Astrocyte of the spinal cord (primary cell): ENCODE measurements at places on chromosomes 6 and 20.

GRCh38 chr6:3444276-3445088 is 12.4 kb downstream of the SLC22A23 start:
- no peak for DNase-seq

GRCh38 chr20:21377701-21378100 is 19.6 kb downstream of the NKX2-4 start:
- no peak for DNase-seq

DNA sequence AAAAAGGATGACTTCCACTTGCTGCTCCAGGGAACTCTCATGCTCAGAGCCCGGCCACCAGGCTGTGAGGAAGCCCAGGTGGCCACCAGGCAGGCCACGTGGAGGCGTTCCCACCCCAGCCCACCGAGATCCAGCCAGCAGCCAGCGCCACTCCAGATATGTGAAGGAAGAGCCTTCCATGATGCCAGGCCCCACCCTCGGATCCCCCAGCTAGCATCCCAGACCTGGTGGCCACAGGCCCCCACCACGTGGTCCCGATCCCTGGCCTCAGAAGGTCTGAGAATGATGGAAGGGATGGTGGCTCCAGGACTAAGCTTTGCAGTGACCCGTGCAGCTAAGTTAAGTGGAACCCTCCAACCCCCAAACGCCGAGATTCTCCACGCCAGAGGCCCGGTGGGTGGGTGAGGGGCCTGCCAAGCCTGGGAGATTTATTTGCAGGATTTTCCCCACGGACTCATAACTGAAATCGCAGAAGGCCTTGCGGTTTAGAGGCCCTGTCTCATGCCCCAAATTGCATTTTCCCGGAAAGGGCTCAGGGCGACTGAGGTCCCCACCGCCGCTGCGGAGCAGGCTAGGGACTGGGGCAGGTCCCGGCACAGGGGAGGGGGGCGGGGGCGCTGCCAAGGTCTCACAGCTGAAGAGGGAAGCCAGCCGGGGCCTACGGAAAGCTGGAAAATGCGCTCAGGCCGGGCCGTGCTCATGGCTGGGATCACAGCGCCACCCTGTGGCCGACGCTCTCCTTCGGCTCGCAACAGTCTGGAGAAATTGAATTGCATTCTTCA is 31.1 kb upstream of the CST7 start:
- peak; percentile 65 for DNase-seq

- DNase-seq, result peak; percentile 18
These were observed 75.5 kb downstream of the DOK5 start for GRCh38 chr20:54550776-54551396.

DNA sequence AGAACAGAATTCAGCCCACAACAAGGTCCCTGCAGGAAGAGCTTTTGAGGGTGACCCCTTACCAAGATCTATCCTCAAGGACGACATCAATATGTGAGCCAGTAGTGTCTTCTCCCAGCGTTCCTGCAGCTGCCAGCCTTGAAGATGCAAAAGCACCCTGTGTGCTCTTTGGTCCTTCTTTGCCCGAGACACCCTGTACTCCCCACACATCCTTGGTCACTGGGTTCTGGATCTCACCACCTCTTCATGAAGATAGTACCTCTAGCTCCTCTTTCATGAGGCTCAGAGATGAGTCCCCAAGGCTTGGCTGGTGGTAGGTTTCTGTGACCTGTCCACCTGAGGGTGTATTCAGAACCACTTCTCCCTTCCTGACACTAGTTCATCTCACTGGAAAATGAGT is 259.6 kb upstream of the FOXQ1 start:
- no peak for DNase-seq

DNA sequence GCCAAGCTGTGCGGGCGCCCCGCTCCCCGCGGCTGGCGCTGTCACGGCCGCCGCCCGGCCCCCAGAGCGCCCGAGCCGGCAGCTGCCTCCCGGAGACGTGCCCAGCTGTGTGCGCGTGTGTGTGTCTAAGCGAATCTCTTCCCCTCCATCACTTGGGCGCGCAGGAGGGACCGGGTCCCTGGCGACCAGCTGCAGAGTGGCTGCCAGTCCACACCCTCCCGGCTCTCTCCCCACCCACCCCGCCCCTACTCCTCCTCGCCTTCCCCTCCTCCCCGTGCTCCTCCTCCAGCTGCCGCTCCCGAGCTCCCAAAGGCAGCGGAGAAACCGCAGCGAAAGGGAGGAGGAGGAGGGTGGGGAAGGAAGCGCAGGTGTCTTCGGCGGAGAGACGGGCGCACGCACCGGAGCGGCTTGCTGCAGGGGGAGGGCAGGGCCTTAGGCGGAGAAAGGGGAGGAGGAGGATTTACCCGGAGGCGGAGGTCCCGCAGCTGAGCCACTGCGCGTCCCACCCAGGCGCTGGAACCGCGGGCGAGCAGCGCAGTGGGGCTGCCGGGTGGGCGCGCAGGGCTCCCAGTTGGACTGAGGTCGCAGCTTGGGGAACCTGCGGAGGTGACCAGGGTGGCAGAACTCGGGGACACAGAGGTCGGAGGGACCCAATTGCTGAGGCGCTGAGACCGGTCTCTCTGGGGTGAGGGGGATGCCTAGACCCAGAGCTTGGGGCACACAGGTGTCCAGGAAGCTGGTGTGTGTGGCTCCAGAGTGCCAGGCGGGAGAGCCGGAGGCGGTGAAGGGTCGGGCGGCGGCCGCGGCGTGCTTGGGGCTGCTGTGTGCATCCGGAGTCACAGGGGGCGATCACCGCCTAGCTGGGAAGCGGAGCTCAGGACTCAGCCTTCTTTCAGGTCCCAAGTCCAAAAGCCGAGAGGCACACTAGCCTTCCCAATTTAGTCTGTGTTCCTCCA is at the start of gene HS3ST5:
HS3ST5 (minus strand) TSS at position 198 of the 956 bp plus-strand sequence. CDS start 280,178 bp downstream, outside the sequence.
- DNase-seq, result no peak

DNA sequence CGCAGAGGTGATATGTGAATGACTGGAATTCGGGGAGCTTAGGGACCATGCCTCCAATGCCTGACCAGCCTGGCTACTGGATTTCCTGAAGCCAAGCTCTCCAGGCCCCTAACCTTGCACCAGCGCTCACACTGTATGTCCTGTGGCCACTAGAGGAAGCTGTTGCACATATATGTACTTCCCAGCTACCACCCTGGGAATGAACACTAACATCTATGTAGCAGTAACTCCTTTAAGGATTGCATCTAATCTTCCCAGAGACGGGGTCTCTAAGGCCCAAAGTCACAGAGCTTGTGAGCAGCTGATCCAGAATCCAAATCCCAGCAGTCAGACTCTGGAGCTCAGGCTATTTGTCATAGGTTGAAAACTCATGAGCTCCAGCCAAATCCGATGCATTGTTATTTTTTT is 20.4 kb upstream of the BPIFB1 start:
- DNase-seq, result peak; percentile 37

- DNase-seq, result no peak
These were observed 11.1 kb downstream of the HLA-F start for GRCh38 chr6:29734046-29735018.

DNA sequence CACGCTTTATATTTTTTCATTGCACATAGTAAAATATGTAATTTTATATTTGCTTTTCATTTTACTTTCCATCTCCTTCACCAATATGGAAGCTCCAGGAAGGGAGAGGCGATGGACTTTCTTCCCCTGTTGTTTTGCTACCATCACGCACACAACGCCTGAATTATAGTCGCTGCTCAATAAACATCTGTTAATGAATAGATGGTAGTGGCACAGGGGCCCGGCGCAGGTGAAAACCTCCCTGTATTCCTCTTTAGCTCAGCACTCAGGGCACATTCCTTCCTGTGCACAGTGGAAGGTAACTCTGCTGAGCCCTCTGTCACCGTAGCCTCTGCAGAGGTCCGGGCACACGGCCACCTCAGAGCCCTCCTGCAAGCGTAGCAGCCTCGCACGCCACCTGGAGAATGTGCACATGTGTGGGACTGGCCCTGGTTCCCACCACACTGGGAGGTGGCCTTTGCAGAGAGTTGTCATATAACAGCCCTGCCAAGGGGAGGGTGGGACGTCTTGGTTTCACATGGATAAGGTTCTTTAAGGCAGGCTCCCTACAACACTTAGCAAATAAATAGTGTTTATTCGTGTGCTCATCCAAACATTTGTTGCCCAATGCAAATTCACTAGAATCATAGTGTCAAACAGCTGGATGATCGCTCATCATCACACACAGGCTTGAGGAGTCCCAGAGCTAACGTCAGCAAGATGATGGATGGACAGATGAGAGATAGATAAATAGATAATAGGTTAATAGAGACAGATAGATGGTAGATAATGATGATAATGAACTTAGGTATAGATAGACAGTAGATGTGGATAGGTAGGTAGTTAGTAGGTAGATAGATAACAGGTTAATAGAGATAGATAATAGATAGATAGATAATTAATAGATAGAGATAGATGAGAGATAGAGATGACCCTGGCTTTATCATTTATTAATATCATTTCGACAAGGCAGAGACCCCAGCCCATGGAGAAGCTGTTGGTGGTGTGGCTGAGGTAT is 32.3 kb upstream of the AFDN start:
- DNase-seq, result no peak

GRCh38 chr6:40409716-40410397 is 177.3 kb downstream of the LRFN2 start:
- DNase-seq, result peak; percentile 20
